Ovary (tissue), 10 donors: ENCODE measurements at places on chromosomes 4 and X. TPM values are rescaled to one million over a fixed set of nuclear protein-coding genes. Genes with fewer than 3 reads are reported as not detected.

- no peak for DNase-seq
- H3K4me3 ChIP-seq, result no peak overlapping the region
- H3K27ac ChIP-seq, result no peak overlapping the region
- H3K4me1 ChIP-seq, result no peaks in the 10 kb centered on the region
Observed at GRCh38 chrX:21735038-21735767, 22.7 kb downstream of the SMPX start.

GRCh38 chr4:133058701-133059100 is 90.4 kb upstream of the PCDH10 start:
- no peak overlapping the region for H3K4me3 ChIP-seq
- H3K36me3 ChIP-seq, result no peaks in the 10 kb centered on the region
- H3K27me3 ChIP-seq, result no peaks in the 10 kb centered on the region
- no peak overlapping the region for H3K27ac ChIP-seq
- DNase-seq, result no peak

DNA sequence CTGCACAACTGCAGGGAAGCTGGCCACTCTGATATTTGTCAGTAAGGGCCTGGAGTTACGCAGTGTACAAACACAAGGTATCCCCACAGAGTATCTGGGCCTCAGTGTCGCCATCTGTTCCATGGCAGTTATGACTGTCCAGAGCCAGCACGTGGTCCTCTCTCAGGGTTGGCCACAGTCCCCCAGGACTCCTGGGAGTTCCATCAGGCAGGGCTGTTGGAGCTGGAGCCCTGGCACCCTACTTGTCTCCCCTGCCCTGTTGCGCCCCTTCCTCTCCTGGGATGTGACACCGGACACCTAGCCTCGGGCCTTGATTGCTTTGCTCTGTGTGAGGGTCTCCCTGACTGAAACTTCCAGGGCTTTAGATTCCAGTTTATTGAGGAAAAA is 8.4 kb downstream of the HTRA3 start:
- H3K27me3 ChIP-seq, result no peaks in the 10 kb centered on the region
- no peaks in the 10 kb centered on the region for H3K36me3 ChIP-seq
- no peak overlapping the region for H3K27ac ChIP-seq
- H3K4me1 ChIP-seq, result peaks cover 45% of the 10 kb centered on the region
- no peak for DNase-seq
- no peak overlapping the region for H3K4me3 ChIP-seq

- no peaks in the 10 kb centered on the region for H3K4me1 ChIP-seq
- DNase-seq, result no peak
- H3K36me3 ChIP-seq, result no peaks in the 10 kb centered on the region
- H3K27me3 ChIP-seq, result no peaks in the 10 kb centered on the region
- no peak overlapping the region for H3K4me3 ChIP-seq
Observed at GRCh38 chrX:17081511-17081910, 135.1 kb downstream of the REPS2 start.

DNA sequence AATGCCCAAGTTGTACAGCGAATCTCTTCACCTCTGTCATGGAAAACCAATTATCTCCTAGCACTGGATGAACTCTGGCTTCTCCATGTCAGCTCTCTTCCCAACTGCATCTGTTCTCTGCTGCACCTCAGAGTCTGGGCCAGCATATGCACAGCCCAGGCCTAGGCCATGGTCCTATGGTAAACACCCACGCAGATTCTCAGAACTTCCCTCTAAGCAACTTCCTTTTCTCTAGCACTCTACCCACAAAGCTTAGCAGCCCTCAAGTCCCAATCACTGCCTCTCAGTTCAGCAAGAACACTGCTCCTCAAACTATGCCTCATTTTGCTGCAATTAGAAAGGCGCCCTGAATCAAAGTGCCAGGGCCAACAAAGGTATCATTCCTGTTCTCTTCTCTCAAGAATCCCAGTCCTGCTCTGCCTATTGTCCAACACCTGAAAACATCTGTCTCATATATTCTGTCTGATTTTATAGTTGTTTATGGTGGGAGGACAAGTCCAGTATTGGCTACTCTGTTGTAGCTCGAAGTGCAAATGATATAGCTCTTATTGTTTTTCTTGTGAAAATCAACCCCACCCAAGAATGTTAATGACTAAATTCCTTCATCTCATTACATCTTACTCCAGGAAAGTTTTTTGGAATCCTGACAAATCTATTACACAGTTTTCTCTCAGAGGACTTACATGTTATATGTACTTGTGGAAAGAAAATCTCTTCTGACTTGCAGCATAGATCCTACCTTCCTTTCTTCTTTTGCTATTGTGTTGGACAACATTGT is 85.4 kb downstream of the DCHS2 start:
- H3K27me3 ChIP-seq, result no peaks in the 10 kb centered on the region
- no peaks in the 10 kb centered on the region for H3K4me1 ChIP-seq
- no peak for DNase-seq
- no peak overlapping the region for H3K27ac ChIP-seq
- no peak overlapping the region for H3K4me3 ChIP-seq

DNA sequence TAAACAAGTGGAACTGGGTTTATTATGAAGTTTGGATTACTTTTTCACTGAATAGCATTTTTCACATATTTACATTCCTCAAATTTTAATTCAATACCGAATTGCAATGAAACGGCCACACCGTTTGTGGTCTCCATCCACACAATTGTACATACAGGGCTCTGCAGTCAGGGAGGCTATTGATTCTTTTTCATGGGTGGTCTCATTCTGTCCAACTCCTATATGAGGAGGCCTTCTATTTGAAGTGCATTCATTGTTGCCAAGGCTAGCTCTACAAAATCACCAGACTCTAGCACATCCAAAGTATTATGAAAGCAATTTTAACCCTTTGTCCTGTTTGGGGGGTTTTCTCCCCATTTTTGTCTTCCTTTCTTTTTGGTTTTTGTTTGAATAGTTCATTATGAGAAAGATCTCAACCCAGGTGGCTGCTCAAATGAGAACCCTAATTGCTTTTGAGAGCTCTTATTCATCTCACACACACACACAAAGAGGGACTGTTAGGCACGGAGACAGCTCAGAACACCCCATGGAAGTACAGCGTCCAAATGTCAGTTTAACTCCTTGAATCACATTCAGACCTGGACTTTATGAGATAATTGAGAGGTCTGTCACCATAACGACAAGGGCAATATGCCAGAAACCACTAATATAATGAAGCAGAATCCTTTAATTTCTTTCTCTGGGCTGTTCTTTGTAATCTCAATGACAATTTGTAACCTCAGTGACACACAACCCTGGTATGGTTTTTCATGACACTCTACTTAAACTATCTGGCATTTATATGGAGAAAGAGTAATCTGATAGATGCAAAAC is 79.4 kb downstream of the NLGN4X start:
- no peak for DNase-seq
- no peaks in the 10 kb centered on the region for H3K4me1 ChIP-seq

DNA sequence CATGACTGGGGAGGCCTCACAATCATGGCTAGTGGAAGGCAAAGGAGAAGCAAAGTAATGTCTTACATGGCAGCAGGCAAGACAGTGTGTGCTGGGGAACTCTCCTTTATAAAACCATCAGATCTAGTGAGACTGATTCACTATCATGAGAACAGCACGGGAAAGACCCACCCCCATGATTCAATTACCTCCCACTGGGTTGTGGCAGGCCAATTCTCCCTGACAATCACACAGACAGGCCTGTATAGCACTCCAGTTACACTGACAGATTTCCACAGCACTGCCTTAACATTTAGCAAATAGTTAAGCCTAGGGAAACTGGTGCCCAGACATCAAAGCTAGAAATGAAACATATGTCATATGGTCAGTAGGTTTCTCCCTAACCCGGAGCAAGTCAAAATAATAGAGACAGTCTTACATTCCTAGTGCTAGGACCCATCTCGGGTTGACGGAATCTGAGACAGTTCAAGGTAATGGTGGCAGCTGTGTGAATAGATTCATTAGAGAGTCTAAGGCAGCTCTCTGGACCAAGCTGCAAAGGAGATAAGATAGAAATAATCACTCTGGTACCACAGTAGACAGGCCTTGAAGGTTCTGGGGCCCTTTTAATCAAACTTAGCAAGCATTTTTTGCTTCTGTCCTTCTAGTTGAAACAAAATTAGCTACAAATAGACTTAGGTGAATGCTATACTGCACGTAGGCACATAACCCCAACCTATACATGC is 9.4 kb upstream of the HERC5 start:
- no peaks in the 10 kb centered on the region for H3K27me3 ChIP-seq
- peaks cover 2% of the 10 kb centered on the region for H3K4me1 ChIP-seq
- no peak overlapping the region for H3K27ac ChIP-seq
- DNase-seq, result no peak
- H3K36me3 ChIP-seq, result no peaks in the 10 kb centered on the region
- no peak overlapping the region for H3K4me3 ChIP-seq

- no peak overlapping the region for H3K27ac ChIP-seq
- no peaks in the 10 kb centered on the region for H3K36me3 ChIP-seq
- H3K4me1 ChIP-seq, result no peaks in the 10 kb centered on the region
Observed at GRCh38 chrX:57655065-57655464, 25.0 kb downstream of the NLRP2B start.

DNA sequence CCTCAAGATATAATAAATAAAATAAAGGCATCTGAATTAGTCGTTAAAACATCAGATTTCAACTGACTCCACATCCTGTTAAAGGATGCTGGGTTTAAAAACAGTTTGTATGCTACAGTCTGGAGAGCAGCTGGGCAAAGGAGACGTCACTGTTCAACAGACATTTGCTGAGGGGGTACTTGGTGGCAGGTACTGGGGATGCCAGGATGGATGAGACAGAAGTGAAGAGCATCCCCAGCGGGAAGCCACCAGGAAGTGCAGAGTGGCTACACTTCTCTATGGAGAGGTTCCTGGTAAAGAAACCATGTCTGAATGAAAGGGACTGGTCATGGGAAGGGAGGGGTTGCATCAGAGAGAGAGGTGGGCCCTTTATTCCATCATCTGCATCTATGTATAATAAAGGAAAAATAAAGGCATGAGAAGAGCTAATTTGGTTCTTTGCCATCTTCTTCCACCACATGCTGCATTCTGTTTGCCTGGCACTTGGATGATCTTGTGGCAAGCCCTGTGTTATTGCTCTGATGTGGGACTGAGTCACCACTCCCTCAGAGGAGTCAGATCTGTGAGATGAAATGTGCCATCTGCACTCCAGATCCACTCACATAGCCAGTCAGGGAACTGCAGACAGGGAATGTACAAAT is 145.0 kb downstream of the SOWAHB start:
- no peak for DNase-seq
- peaks cover 5% of the 10 kb centered on the region for H3K4me1 ChIP-seq
- no peak overlapping the region for H3K27ac ChIP-seq
- no peak overlapping the region for H3K4me3 ChIP-seq
- no peaks in the 10 kb centered on the region for H3K27me3 ChIP-seq

DNA sequence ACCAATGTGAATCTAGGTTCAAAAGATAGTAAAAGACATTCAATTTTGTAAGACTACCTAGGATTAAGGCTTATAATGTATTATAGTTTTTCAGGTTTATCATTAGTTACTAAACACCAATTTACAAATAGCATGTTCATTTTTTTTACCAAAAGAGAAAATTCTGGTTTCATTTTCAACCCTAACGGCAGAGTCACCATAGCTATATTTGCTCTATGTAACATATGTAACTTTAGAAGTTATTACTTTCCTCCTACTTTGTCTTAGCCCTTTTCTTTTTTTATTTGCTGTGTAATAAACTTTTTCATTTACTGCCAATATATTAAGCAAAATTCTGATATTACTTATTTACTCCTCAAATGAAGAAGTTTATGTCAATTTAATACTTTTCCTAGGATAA is 639.6 kb downstream of the ARAP2 start:
- no peak overlapping the region for H3K4me3 ChIP-seq
- no peaks in the 10 kb centered on the region for H3K36me3 ChIP-seq

- H3K27me3 ChIP-seq, result no peaks in the 10 kb centered on the region
- no peaks in the 10 kb centered on the region for H3K36me3 ChIP-seq
- H3K4me1 ChIP-seq, result no peaks in the 10 kb centered on the region
Observed at GRCh38 chr4:148961526-148961925, 519.3 kb upstream of the NR3C2 start.

- no peak overlapping the region for H3K4me3 ChIP-seq
- no peak overlapping the region for H3K27ac ChIP-seq
- H3K27me3 ChIP-seq, result no peaks in the 10 kb centered on the region
- no peaks in the 10 kb centered on the region for H3K36me3 ChIP-seq
Observed at GRCh38 chrX:40552768-40553167, 28.0 kb upstream of the ATP6AP2 start.

GRCh38 chr4:24644983-24645764 is 60.8 kb upstream of the DHX15 start:
- DNase-seq, result no peak
- no peak overlapping the region for H3K4me3 ChIP-seq
- H3K36me3 ChIP-seq, result no peaks in the 10 kb centered on the region
- no peak overlapping the region for H3K27ac ChIP-seq
- no peaks in the 10 kb centered on the region for H3K27me3 ChIP-seq
- H3K4me1 ChIP-seq, result peaks cover 8% of the 10 kb centered on the region

GRCh38 chr4:184616633-184617551 is 32.4 kb downstream of the CASP3 start:
- no peaks in the 10 kb centered on the region for H3K4me1 ChIP-seq
- H3K4me3 ChIP-seq, result no peak overlapping the region
- no peaks in the 10 kb centered on the region for H3K36me3 ChIP-seq
- H3K27ac ChIP-seq, result no peak overlapping the region
- DNase-seq, result no peak

- H3K36me3 ChIP-seq, result no peaks in the 10 kb centered on the region
- no peaks in the 10 kb centered on the region for H3K4me1 ChIP-seq
- no peak overlapping the region for H3K27ac ChIP-seq
- H3K27me3 ChIP-seq, result no peaks in the 10 kb centered on the region
- no peak overlapping the region for H3K4me3 ChIP-seq
Observed at GRCh38 chr4:140764785-140765392, 8.7 kb upstream of the TBC1D9 start.

DNA sequence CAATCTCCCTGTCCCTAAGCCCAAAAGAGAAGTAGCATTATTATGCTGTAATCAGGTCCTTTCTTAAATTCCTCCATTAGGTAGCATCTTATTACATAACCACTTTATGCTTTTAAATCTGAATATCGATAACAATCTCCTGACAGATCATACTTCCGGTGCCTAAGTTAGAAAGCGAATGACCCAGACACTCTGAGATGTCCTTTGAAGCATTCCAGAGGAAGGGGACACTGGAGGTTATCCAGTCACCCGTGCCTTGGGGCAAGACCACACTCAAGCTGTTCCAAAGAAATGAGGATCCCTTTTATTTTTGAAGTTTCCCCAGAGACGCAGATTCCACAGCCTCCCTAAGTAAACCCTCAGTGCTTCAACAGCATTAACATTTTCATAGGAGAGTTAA is 125.7 kb downstream of the PALLD start:
- no peaks in the 10 kb centered on the region for H3K27me3 ChIP-seq
- no peak overlapping the region for H3K27ac ChIP-seq
- H3K36me3 ChIP-seq, result no peaks in the 10 kb centered on the region
- no peak for DNase-seq

- DNase-seq, result no peak
- H3K4me1 ChIP-seq, result no peaks in the 10 kb centered on the region
- H3K36me3 ChIP-seq, result no peaks in the 10 kb centered on the region
- H3K27ac ChIP-seq, result no peak overlapping the region
- no peak overlapping the region for H3K4me3 ChIP-seq
Observed at GRCh38 chrX:129655547-129656249, 942 bp upstream of the APLN start.

GRCh38 chr4:97013711-97014110 is 1129.6 kb downstream of the STPG2 start:
- no peaks in the 10 kb centered on the region for H3K4me1 ChIP-seq
- no peaks in the 10 kb centered on the region for H3K27me3 ChIP-seq
- H3K4me3 ChIP-seq, result no peak overlapping the region
- H3K36me3 ChIP-seq, result no peaks in the 10 kb centered on the region

PPA2 gene
- 61.2 TPM for total RNA-seq

PJA1 gene
- 51.1 TPM for total RNA-seq

GATA1 gene
- total RNA-seq, result not detected

PLCXD1 gene
- 2.6 TPM for total RNA-seq

OPRPN gene
- not detected for total RNA-seq

BGN gene
- total RNA-seq, result 31.2 TPM
